Femur (tissue), 1 donor: ENCODE measurements at places on chromosomes 13 and 19.
A peak's percentile ranks its signal among the peaks of the same experiment; 100 is the strongest.

GRCh38 chr19:5818594-5818993, 13.7 kb downstream of the NRTN start:
- DNase-seq: no peak

GRCh38 chr19:8259922-8260247, 48.3 kb downstream of the CD320 start:
- no peak for DNase-seq

- no peak for DNase-seq
These were observed 778.3 kb upstream of the SLC10A2 start for GRCh38 chr13:103844471-103844870.

GRCh38 chr13:32165796-32166195, 134.2 kb downstream of the FRY start:
- peak; percentile 81 for DNase-seq

DNA sequence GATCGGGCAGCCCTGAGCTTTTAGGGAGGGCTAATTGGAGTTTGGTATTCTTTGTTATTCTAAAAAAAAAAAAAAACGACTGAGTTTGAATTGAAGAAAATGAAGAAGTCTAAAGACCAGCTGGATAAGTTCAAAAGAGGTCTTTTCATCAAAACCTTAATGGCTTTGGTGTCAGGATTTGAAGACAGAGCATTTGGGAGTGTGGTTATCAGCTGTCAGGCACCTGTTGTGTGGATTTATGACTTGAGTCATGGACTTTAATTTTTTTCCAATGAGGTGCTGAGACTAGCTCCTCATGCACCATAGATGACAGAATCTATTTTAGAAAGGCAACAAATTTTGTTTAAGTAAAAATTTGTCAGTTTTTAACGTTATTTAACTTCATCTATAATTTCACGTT, 72.5 kb downstream of the FREM2 start:
- no peak for DNase-seq

DNA sequence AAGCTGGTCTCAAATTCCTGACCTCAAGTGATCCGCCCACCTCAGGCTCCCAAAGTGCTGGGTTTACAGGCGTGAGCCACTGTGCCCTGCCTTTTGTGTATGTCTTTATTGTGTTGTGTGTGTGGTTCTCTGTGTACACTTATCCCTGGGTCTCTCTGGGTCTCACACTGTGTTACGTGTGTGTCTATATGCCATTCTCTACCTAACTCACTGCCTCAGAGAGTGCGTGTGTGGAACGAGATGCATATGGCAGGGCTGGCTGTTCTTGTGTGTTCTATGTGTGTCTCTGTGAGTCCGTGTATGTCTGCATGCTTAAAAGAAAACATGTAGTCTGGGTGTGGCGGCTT, 10.5 kb downstream of the FOXA3 start:
- no peak for DNase-seq

GRCh38 chr13:30091035-30091434, 216.3 kb downstream of the KATNAL1 start:
- DNase-seq: no peak

GRCh38 chr19:49475995-49476880, 2.2 kb downstream of the FLT3LG start:
- DNase-seq: no peak

GRCh38 chr19:28987177-28987576, 225.8 kb downstream of the UQCRFS1 start:
- DNase-seq: no peak

DNA sequence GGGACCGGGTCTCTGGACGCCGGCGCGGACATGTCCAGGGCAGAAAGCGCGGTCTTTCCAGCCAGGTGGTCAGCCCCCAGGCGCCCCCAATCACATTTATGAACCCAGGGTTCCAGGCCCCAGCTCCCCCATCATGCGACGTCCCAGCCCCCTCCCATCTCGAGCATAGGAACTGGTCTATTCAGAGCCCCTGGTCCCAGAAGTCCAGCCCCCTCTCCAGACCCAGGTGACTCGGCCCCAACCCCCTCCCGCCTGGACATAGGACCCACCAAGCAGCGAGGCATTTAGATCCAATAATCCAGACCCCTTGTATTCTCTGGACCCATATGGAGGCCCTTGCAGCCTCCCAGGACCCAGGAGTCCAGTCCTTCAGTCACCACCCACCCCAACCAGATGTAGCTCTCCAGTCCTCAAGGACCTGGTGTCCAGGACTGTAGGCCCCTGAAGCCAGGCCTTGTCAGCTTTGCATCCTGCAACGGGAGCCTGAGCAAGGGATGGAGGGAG, 501 bp downstream of the APLP1 start:
- no peak for DNase-seq

DNA sequence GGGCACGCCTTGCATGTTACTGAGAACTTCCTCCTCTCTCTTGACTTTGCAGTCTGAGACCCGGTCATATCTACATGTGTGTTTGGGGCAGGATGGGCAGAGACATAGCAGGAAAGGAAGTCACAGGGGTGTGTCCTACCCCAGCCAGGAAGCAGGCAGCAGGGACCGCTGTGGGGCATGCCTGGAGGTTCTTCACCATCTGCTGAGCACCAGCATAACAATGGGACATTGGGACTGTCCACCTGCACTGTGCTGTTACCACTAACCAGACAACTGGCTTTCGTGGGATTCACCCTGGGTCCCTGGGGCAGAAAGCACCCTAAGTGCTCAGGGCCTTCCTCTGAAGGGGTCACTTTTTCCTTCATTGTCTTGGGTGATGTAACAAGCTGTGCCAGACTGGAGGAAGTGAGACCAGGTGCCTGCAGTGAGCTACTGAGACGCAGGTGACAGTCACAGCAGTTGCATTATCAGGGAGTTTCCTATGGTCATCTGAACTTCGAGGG, 2.6 kb upstream of the HAUS5 start:
- no peak for DNase-seq

- DNase-seq: no peak
These were observed 991 bp downstream of the OBI1 start for GRCh38 chr13:78657699-78658629.

GRCh38 chr13:111865826-111866225, 201.1 kb upstream of the SOX1 start:
- DNase-seq: no peak

DNA sequence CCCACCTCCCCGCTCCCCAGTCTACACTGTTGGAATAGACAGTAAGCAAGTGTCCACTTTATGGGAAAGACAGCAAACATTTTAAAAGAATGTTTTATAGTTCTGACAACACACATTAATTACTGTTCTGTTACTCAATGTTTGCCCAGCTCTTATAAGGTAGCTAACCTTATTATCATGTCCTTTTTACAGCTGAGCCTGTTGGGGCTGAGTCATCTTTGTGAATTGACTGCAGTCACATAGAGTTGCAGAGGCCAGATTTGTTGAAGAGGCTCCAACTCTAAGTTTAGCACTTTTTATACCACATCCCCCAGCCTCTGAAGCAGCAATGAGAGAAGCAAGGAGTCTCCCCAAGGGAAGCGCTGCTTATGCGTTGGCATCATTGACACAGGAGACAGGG, 76.2 kb downstream of the C13orf42 start:
- DNase-seq: no peak

GRCh38 chr19:423691-424466, 14.9 kb upstream of the C2CD4C start:
- DNase-seq: no peak

DNA sequence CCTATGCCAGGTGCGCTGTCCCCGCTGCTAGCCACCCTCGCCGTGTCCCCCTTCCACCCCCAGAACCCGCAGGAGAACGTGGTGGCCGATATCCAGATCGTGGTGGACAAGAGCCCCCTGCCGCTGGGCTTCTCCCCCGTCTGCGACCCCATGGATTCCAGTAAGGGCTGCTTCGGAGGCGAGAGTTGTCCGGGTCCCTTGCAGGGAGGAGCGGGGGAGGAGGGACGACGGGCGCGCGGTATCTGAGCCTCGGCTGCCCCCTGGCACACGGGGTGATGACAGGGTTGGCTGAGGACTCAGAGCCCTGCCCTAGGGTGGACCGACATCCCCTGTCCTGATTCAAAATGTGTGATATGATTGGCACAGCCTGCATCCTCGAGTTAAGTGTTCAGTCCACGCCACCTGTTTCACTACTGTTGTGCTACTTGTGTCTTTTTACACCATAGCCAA, 653 bp downstream of the MVB12A start:
- DNase-seq: peak; percentile 74

GRCh38 chr19:867855-868457, 8.5 kb downstream of the CFD start:
- no peak for DNase-seq

DNA sequence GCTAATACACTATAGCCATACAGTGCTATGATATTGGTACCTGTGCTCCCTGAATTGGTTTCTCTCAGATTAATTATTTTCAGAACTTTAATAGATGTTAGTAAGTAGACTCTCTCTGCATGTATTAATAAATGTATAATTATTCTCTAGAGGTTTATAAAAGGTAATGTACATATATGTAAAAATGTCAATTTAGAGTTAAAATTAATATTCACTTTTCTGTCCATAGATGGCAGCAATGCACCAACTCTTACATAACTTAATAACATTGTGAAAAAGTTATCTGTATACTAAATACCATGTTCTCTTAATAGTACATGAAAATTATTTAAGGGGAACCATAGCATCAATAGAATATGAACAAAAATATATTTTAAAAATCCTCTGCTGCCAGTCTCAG, 515.0 kb upstream of the KLHL1 start:
- DNase-seq: no peak

DNA sequence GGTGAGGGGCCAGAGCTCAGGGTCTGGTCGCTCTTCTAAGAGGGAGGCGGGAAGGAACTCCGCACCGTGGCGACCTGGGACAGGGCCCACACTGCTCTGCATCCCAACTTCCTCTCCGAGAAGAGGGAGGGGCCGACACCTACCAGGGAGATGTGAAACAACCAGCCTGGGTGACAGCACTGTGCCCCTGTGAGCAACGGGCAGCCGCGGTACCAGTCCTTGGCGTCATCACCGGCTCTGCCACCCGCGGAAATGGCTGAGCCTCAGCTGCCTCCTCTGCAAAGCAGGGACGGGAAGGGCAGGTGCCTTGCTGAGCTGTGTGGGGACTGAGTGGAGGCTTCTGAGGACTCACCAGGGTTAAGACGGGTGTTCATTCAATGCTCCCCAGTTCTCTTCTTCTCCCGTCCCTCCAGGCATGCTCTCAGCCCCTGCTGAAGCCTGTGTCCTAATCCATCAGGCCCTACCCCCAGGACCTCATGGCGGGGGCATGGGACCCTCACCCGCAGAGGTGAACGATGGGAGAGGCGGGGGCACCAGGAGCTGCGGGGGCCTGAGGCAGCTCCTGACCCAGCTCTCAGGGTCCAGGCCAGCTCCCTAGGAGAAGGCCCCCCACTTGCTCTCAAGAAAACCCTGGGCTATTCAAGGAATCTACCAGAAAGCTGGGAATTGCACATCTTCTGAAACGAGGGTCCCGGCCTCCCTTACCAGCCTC, 9.3 kb downstream of the ZNF787 start:
- DNase-seq: peak; percentile 56

- peak; percentile 69 for DNase-seq
These were observed 5.0 kb downstream of the SYCE2 start for GRCh38 chr19:12913851-12914690.
